Tibial artery (tissue), 4 donors: ENCODE measurements at places on chromosomes 1 and 21.

GRCh38 chr1:203090421-203091198 is 4.8 kb upstream of the MYOG start:
- no peak for DNase-seq

- DNase-seq = no peak
These were observed 109.9 kb downstream of the BCAR3 start for GRCh38 chr1:93571623-93572310.

GRCh38 chr1:226898246-226898645 is 27.8 kb downstream of the PSEN2 start:
- DNase-seq = no peak

DNA sequence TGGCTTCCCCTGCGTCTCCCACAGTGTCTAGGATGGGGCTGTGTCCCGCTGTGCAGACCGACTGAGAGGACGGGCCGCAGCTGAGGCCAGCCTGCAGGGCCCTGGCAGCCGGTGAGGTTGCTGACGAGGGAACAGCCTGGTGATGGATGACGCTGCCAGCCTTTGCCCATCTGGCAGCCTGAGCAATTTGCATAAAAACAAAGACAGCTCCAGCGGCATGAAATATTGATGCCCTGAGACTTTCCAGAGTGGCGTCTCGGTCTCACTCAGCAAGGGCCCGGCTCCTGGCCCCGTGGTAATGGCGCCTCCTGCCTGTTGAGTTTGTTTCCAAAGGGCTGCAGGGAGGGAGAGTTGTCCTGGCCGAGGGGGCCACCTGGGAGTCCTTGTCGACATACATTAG is 19.1 kb upstream of the KCNA10 start:
- no peak for DNase-seq

- no peak for DNase-seq
These were observed 59.1 kb upstream of the SEC16B start for GRCh38 chr1:178028841-178029481.

- no peak for DNase-seq
These were observed 130.4 kb upstream of the ETS2 start for GRCh38 chr21:38675182-38675824.

DNA sequence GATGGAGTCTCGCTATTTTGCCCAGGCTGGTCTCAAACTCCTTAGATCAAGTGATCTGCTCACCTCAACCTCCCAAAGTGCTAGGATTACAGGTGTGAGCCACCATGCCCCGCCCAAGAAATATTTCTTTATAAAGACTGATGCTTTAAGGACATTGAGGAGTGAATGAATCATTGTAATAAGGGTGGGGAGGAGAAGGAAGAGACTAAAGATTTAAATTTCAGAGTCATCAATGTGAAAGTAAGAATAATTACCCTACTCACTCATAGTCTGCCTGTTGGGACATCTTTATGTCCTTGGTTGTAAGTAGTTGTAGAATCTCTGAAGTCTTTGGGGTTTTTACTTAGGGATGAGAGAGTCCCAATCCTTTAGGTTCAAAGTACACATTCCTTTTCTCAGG is 7.3 kb downstream of the KDM1A start:
- no peak for DNase-seq

DNA sequence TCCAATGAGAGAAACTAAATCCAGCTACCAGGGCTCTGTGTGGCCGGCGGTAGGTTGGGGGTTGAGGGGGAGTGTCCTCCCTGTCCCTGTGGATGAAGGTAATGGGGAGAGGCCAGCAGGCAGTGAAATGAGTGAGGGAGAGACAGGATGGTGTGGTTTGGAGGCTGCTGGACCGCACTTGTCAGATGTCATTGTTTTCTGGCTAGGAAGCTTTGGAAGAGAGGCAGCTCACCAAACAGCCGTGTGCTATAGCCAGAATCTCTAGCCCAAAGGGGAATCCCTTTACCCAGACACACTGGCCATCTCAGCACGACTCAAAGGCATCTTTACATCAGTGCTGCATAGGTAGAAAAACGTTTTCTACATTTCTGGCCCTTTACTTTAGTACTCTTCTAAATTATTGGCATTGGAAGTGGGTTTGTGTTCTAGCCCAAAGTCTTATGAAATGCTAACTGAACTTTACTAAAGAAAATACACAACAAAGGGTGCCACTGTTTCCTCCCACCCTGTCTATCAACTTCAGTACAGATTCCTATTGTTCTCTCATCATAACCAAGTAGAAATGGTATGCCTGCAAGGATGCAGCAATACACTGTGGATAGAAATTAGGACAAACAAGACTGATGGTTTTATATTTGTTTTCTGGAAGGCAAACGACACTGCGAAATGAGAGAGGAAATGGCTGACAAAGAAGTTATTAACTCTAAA is 95.9 kb upstream of the COA6 start:
- no peak for DNase-seq

DNA sequence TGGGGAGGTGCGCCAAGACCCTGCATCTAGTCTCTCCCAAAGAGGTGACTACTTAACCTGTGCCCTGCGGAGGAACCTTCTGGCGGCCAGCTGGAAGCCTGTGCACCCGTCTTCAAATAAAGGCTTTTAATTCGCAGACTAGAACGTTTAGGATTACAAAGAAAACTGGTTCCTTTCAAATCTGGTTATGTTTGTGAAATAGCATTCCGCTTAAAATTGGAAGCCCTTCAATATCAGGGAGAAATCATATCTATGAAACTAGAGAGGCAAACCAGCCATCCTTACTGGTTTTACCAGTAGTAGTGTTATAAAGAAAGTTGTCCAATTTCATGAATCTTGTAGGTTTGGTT is 250.8 kb downstream of the FAM72C start:
- DNase-seq = no peak

- no peak for DNase-seq
These were observed 16.8 kb downstream of the GALNT2 start for GRCh38 chr1:230083746-230084407.

GRCh38 chr1:77536813-77537212 is 145.6 kb downstream of the ZZZ3 start:
- no peak for DNase-seq

DNA sequence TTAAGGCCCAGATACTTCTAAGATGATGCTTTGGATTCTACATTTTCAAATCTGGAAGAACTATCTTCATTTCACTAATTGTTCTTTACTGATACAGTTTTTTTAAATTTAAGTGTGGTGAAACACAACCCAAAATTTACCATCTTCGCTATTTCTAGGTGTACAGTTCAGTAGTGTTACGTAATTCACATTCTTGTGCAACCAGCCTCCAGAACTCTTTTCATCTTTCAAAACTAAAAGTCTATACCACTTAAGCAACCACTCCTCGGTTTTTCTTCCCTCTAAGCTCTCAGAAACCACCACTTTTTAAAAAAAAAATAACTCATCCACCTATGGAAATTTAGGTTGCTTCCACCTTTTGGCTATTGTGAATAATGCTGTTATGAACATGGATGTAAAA is 220.7 kb downstream of the PDE4B start:
- DNase-seq = no peak

DNA sequence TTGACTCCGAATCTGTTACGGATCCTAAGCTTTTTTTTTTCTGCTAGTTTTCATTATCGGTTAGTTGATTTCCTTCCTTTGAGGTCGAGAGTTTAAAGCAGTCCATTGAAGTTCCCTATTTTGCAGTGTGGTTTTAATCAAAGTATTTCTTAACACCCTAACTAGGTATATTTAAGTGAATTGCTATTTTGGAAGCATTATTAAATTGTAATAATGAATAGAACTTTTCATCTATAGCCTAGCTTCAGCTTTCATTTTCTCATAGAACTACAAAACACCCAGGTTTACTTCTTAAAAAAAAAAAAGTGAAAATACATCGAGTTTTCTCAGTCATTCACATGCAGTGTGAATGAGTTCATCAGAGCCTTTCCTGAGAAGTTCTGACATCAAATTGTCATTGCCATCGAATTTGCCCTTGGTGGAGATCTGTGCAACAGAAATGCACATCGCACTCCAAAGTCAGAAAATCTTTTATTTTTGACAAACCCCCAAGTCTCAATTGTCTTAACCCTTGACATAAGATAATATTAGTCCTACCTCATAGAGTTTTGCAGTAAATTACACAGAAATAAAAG is 1.1 kb upstream of the LBR start:
- DNase-seq = no peak

- DNase-seq = no peak
These were observed 44.7 kb downstream of the TNNT2 start for GRCh38 chr1:201332616-201333335.

DNA sequence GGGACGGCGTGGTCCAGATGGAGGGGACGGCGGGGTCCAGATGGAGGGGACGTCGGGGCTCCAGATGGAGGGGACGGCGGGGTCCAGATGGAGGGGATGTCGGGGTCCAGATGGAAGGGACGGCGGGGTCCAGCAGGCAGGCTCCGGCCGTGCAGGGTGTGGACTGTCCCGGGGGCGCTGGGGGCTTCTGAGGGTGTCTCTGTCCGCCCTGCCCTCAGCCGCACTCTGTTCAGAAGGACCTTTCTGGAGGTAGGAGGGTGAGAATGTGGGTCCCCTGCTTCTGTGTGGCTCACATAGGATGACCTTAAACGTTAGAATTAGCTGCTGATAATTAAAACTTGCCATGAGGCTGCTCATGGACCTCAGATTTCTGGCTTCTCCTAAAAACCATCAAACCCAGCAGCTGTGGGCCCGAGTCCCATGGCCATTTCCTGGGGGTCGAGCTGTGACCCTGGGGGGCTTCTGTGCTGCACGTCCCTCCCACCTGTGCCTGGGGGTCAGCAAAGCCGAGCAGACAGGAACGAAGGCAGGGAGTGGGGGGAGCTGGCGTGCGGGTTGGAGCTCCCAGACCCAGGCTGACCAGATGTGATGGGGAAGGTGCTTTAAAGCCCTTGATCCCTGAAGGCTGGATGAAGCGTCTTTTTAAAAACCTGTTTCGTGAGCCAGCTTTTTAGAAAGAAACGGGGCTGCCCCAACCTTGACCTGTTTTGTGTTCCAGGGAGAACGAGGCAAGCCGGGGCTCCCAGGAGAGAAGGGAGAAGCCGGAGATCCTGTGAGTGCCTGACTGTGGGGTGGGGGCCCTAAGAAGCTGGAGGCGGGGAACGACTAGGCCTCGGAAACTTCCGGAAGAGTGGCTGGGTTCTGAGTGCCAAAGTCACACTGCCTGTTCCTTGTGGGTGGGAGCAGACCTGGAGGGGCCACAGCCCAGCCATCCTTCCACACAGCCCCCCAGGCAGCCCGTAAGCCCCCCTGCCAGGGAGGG is 7.1 kb downstream of the COL6A1 start:
- peak; percentile 17 for DNase-seq

DNA sequence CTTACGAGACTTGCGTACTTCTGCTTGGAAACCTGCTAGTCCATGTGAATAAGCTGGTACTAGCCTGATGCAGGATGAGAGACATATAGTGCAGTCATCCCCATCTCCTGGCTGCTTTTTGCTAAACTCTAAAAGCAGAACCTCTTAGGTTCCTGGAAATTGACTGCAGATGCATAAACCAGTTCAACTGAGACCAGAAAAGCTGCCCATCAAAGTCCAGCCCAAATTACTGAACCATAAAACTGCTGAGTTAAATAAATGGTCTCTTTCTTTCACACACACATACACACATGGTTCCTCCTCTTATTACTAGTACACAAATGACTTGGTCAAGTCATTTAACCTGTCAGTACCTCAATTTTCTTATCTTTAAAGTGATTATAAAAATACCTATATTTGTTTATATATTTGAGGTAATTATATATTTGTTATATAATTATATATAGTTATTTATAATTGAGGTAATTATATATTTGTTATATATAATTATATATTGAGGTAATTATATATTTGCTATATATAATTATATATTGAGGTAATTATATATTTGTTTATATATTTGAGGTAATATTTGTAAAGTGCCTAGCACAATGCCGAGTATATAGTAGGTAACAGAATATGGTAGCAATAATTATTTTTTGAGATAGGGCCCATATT is 25.2 kb upstream of the RABGAP1L start:
- DNase-seq = no peak

- no peak for DNase-seq
These were observed 3.7 kb downstream of the AURKAIP1 start for GRCh38 chr1:1371364-1371745.

GRCh38 chr21:26849428-26850115 is 4.4 kb upstream of the ADAMTS1 start:
- no peak for DNase-seq

GRCh38 chr21:34623516-34623915 is 8.6 kb upstream of the RCAN1 start:
- no peak for DNase-seq

DNA sequence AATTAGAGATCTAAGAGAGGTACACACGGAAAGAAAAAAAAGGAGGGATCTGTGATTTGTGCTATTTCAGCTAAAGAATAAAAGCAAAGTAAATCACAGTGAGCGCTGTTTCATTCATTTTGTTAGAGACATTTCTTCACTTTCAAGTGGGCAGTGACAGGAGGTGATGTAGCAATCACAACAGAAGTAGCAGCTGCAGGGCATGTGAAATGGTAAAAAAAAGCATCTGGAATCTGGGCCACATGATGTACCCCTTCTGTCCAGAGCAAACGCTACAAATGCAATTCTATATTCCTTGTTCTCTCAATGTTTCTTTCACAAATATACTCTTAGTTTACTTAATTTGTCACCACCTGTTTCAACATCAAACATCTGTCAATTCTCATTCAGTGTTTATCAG is 786.5 kb downstream of the LRRIQ3 start:
- no peak for DNase-seq

GRCh38 chr1:78676347-78676982 is 26.8 kb downstream of the IFI44 start:
- DNase-seq = no peak

DNA sequence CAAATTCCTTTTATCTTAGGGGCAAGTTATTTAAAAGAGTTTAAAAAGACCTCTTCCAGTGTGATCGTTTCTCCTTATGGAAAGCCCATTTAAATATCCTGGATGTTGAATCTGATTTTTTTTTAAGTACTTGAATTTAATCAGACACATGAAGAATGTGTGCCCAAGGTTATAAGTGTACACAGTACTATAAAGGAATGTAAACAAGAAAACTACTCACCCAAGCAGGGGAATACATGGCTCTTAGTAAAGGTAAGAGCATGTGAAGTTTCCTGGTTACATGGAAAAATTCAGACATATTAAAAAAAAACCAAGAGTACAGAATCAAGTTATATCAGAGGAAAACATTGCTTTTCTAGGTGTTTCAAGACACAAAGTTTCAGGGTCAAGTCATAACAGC is 546.9 kb downstream of the MATN1 start:
- no peak for DNase-seq

GRCh38 chr1:83761167-83762038 is 237.5 kb downstream of the TTLL7 start:
- DNase-seq = no peak

GRCh38 chr1:46485564-46486431 is 3.8 kb upstream of the DMBX1 start:
- no peak for DNase-seq

GRCh38 chr21:42614811-42615351 is 38.5 kb upstream of the PDE9A start:
- DNase-seq = no peak

GRCh38 chr1:111709986-111710385 is 29.2 kb downstream of the INKA2 start:
- no peak for DNase-seq

DNA sequence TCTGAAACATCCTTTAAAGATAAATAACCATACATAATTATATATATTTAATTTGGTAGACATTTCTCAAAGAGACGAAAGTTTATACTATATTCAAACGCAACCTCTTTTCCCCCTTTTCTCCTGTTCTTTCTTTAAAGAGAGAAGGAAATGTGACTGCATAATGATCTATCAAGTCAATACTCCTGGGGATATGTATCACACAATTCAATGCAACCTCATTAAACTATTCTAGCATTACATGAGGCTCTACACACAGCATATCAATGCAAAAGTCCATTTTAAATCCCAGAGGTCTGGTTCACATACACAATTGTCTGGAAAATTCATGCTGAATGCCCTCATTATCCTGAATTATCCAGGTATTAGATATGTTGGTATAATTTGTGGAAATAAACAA is 330.7 kb downstream of the LMX1A start:
- no peak for DNase-seq
